ENCODE measurements at places on chromosomes 11 and 22. TPM values are rescaled to one million over a fixed set of nuclear protein-coding genes. Genes with fewer than 3 reads are reported as not detected.

- no peaks in the 10 kb centered on the region for H3K36me3 ChIP-seq
- H3K27ac ChIP-seq: no peak overlapping the region
- H3K4me1 ChIP-seq: no peaks in the 10 kb centered on the region
These were observed 52.7 kb upstream of the WNT7B start for GRCh38 chr22:46029574-46030200.

DNA sequence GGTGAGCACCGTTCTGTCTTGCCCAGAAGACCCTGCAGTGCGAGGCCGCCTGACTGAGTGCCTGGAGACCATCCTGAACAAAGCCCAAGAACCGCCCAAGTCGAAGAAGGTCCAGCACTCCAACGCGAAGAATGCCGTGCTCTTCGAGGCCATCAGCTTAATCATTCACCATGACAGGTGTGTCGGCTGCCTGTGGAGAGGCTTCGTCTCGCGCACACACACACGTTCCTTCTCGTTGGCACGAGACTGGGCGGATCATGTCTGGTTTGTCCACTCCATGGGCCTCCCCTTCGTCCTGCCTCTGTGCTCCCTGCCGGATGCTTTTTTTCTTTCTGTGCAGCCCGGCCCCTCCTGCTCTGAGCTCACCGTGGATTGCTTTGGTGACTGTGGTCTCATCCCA lies 51.1 kb downstream of the MUC6 start:
- H3K36me3 ChIP-seq: peaks cover 4% of the 10 kb centered on the region
- H3K4me3 ChIP-seq: no peak overlapping the region
- H3K4me1 ChIP-seq: no peaks in the 10 kb centered on the region
- no peak for DNase-seq

DNA sequence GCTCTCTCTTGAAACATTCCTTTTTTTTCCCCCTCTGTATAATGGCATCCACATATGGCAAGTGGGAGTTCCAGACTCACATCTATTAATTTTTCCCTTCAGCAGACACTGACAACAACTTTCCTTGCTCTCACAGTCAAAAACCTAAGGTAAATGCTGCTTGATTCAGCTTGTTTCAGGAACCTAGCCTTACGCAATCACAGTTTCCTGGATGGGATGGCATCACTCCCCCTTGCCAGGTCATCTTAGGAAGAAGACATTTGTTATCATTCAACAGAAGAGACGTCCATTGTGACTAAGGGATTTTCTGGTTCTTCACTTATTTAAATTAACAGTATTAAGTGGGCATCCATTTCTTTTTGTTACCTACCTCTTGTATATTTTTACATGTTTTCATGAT lies 112.0 kb upstream of the PDGFD start:
- no peaks in the 10 kb centered on the region for H3K4me1 ChIP-seq
- H3K36me3 ChIP-seq: no peaks in the 10 kb centered on the region
- H3K27me3 ChIP-seq: no peaks in the 10 kb centered on the region
- DNase-seq: no peak
- H3K4me3 ChIP-seq: no peak overlapping the region

- no peaks in the 10 kb centered on the region for H3K27me3 ChIP-seq
These were observed 56.8 kb downstream of the CD6 start for GRCh38 chr11:61028135-61028729.

DNA sequence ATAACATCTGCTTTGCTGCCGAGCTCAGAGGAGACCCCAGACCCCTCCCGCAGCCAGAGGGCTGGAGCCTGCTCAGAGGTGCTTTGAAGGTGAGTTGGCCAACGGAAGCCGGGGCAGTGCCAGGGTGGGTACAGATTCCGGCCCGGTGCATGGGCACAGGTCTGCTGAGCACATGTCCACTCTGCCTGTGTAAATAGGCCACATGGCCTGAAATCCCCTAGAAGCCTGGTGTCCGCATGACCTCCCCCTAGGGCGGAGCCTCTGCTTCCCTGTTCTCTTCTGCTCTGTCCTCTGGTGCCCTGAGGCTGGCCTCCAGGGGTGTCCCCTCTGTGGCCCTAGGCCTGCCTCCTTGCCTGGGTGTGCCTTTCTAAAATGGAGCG lies 19.6 kb upstream of the TXNRD2 start:
- no peak overlapping the region for H3K27ac ChIP-seq
- no peak overlapping the region for H3K4me3 ChIP-seq
- no peak for DNase-seq
- H3K36me3 ChIP-seq: no peaks in the 10 kb centered on the region

DNA sequence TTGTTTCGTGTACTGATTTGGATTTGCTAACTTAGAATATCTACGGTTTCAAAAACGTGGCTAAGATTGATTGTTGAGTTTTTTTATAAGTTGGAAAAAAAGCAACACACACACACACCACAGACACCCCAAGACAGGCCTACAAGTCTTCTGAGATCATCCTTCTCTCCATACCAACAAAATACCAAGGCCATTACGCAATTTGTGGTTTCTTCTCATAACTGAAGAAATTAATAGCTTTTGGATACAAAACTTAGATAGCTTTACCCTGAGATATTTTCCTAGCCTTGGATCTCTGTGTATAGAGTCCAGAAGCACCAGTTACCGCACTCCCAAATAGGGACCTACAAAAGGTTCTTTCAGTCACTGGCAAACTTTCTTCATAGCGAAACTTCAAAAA lies 113.6 kb downstream of the SIK3 start:
- H3K4me1 ChIP-seq: peaks cover 77% of the 10 kb centered on the region
- H3K4me3 ChIP-seq: no peak overlapping the region
- no peaks in the 10 kb centered on the region for H3K27me3 ChIP-seq
- H3K27ac ChIP-seq: peak overlapping the region; percentile 42
- H3K36me3 ChIP-seq: no peaks in the 10 kb centered on the region

DNA sequence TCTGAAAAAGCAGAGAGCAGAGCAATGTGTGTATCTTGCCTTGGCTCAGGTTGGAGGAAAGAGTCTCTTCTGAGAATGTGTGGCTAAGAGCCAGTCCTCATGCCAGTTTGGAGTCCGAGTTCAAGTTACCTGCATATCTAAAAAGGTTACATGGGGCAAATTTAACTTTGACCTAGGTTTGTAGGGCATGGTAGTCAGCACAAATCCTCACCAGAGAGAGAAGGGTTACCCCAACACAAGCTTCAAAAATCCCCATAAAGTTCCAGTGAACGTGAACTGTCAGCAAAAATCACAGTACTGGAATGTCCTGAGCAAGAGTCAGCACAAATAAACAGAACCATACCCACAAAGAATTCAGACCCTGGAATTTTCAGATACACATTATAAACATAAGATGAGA lies 13.8 kb downstream of the SDHD start:
- H3K27ac ChIP-seq: no peak overlapping the region
- peaks cover 9% of the 10 kb centered on the region for H3K36me3 ChIP-seq
- H3K4me3 ChIP-seq: no peak overlapping the region
- no peak for DNase-seq

Gene OR9G4
- total RNA-seq: not detected

Gene MSANTD2
- total RNA-seq: 26.8 TPM
